Activated CD8-positive, alpha-beta memory T cell treated with anti-CD3 and anti-CD28 coated beads, Interleukin-2, amount 50 U/mL, for 4 hours (primary cell): ENCODE measurements at places on chromosomes 5 and 9.

DNA sequence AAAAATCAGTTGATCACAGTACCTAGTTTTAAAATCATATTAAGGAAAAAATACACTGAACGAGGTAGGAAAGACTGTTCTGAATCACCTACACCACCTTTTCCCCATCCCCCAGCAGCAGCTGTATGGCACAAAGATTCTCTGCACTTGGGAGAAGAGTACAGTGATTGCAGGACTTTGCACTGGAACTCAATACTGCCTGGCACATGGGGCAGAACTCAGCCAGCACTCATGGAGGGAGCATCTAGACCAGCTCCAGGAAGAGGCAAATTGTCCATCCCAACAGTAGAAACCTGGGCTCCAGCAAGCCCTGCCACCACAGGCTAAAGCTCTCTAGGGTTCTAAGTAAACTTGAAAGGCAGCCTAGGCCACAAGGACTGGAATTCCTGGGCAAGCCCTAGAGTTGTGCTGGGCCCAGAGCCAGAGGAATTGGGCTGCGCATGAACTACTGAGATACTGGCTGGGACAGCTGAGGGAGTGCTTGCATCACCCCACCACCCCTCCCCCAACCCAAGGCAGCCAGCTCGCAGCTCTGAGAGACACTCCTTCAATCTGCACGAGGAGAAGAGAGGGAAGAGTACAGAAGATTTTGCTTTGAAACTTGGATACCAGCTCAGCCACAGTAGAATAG, 654.4 kb upstream of the CDH6 start:
- DNase-seq, result no peak

DNA sequence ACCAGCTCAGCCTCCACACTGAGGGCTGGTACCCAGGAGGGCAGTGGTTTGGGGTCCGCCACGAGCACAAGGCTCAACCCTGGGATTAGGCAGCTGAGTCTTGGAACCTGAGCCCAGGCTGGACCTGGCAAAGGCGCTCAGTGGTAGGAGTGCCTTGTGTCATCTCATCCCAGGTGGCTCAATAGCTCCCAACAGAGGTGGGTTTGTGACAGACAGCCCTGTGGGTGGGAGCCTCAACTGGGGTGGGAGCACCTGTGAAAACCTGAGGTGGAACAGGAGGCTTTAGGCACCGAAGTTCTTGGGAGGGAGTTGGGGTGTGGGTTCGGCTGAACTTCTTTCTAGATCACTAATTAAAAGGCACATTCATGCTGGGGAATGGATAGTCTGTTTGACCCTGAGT, 35.2 kb upstream of the SMU1 start:
- no peak for DNase-seq

- no peak for DNase-seq
Observed at GRCh38 chr5:153399595-153399994, 90.9 kb upstream of the GRIA1 start.

GRCh38 chr5:128208436-128208835, 124.9 kb downstream of the SLC12A2 start:
- no peak for DNase-seq

DNA sequence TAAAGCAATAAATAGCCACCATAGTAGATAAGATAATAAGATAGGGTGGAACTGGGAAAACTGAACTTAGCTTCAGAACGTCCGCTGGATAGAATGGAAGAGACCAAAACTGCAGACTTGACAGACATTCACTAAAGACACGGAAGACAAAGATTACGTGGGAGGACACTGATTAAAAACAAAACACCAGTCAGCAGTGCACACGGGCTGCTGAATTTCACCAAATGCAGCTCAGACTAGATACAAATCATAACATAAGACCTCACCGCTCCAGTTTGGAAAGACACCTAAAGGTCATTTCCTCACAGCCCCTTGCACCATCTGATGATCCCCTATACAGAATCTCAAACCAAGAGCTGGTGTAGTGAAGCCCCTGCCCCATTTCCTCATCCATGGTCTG, 2.9 kb upstream of the OR2Y1 start:
- no peak for DNase-seq

- DNase-seq, result no peak
Observed at GRCh38 chr9:112556497-112557442, 70.1 kb downstream of the KIAA1958 start.
